Prostate gland (tissue), 2 donors: ENCODE measurements at places on chromosomes 2 and 18.
A peak's percentile ranks its signal among the peaks of the same experiment; 100 is the strongest.

DNA sequence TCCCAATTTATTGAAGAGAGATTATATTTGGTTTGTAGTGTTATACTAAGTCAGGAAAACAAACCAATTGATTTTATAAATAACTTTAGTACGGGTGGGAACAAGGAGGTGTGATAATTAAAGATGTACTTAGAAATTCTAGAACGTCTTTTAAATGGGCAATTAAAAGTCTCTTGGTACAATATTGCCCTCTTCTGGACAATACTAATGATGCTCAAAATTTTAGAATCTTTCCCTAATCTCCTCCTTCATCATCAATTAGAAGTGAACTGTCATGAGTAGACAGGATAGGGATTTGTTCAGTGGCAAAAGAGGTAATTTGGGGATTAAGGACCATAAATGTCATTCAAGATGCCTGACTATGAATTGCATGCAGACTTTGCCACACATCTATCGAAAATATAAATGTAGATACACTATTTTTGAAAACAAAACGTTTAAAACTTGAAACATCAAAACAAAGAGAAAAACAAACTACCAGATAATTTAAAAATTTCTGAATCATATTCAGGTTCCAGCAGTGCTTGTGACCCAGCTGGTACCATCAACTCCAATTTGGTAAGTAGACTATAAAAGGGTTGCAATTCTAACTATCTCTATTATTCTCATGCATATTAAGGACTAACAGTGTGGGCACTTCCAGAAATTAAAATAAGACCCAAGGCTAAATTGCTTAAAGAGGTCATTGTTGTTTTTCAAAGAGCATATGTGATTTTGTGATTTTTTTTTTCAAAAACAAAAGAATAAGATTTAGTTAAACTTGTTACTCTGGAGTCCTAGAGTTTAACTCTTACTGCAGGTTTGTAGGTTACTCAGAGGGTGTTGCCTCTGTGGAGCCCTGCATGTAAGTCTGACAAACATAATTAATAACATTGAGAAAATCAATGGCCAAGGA, 123.5 kb downstream of the LAMA3 start:
- no peaks in the 10 kb centered on the region for H3K36me3 ChIP-seq
- no peak for DNase-seq
- no peaks in the 10 kb centered on the region for H3K4me1 ChIP-seq
- no peak overlapping the region for H3K27ac ChIP-seq

DNA sequence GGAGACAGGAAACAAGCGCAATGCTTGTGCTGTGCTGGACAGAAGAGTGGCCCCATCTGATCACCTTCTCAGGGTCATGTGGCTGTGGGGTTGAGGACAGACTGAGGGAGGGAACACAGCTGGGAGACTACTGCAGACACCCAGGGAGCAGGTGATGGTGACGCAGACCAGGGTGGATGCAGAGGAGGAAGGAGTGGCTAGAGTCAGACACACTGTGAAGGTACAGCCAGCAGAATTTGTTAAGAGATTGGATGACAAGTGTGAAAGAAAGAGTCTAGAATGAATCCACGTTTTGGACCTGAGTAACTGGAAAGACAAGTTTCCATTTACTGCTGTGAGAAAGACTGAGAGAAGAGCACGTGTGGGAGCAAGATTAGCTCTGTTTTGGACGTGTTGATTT, 15.9 kb upstream of the POMC start:
- no peaks in the 10 kb centered on the region for H3K36me3 ChIP-seq
- H3K27ac ChIP-seq, result no peak overlapping the region
- DNase-seq, result peak; percentile 42
- H3K4me3 ChIP-seq, result no peak overlapping the region
- no peaks in the 10 kb centered on the region for H3K4me1 ChIP-seq
- H3K27me3 ChIP-seq, result no peaks in the 10 kb centered on the region

DNA sequence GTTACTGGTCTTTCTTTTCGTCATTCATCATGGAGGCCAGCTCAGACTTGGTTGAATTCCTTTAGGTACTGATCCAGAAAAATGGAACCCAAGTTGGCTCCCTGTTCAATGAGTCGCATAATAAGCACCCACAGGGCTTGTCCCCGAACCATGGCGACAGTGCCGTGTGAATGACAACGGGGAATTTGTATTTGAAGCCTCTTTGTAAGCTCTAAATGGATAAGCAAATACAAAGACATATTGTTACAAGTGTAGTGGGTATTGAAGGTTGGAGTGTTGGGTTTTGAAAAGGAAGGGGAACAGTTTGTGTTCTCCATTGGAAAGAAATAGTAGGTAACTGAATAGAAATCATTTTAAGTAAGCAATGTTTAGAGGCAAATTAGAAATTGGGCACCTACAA, 288.9 kb downstream of the SLC4A3 start:
- DNase-seq, result no peak
- no peaks in the 10 kb centered on the region for H3K27me3 ChIP-seq
- no peak overlapping the region for H3K27ac ChIP-seq
- H3K4me3 ChIP-seq, result no peak overlapping the region
- no peaks in the 10 kb centered on the region for H3K36me3 ChIP-seq
- no peaks in the 10 kb centered on the region for H3K4me1 ChIP-seq

- H3K27me3 ChIP-seq, result no peaks in the 10 kb centered on the region
Observed at GRCh38 chr2:26735883-26736588, 28.0 kb upstream of the SLC35F6 start.

GRCh38 chr2:84792856-84793522, 87.9 kb downstream of the TRABD2A start:
- H3K4me1 ChIP-seq, result no peaks in the 10 kb centered on the region
- H3K4me3 ChIP-seq, result no peak overlapping the region
- no peaks in the 10 kb centered on the region for H3K27me3 ChIP-seq
- H3K27ac ChIP-seq, result no peak overlapping the region
- no peak for DNase-seq
